Activated CD4-positive, CD25-positive, alpha-beta regulatory T cell (primary cell): ENCODE measurements at places on chromosomes 1 and 21.

GRCh38 chr1:95512925-95513324 lies 278.9 kb downstream of the RWDD3 start:
- DNase-seq = no peak

- no peak for DNase-seq
Observed at GRCh38 chr1:17369466-17369865, 2.5 kb upstream of the PADI6 start.

DNA sequence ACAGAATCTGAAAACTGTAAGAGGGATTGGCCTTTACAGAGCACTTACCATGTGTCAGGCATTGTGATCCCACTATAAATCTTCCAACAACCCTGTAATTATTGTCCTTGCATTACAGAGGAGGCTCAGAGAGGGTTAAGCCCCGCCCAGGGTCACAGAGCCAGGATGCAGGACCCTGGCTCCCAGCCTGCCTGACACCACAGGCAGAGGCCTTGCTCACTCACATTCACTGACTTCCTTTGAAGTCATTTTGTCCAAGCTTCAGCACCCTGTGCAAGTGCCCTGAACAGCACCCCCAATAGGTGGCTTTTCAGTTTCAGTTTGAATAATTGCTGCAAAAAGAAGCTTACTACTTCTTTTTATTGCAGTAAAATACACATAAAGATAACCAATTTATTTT lies 256.8 kb upstream of the NFIA start:
- no peak for DNase-seq

GRCh38 chr1:153937331-153937730 lies 9.2 kb downstream of the DENND4B start:
- no peak for DNase-seq

GRCh38 chr1:208577381-208577905 lies 333.3 kb upstream of the PLXNA2 start:
- no peak for DNase-seq

- no peak for DNase-seq
Observed at GRCh38 chr1:59511476-59512465, 214.9 kb downstream of the FGGY start.

DNA sequence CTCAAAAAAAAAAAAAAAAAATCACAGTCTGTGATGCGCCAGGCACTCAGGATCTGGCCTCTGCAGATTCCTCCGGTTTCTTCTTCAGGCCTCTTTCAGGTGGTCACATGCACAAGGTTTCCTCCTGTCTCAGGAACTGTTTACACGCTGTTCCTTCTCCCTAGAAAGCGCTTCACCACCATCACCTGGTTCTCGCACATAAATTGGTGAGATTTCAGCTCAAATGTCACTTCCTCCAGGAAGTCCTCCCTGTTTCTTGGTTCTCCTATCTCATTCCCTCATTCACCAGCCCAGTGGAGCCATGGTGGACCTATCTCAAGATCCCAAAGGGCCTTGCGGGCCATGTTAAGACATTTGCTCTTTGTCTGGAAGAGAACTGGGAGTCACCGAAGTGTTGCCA lies 26.7 kb downstream of the HMGN2 start:
- no peak for DNase-seq

DNA sequence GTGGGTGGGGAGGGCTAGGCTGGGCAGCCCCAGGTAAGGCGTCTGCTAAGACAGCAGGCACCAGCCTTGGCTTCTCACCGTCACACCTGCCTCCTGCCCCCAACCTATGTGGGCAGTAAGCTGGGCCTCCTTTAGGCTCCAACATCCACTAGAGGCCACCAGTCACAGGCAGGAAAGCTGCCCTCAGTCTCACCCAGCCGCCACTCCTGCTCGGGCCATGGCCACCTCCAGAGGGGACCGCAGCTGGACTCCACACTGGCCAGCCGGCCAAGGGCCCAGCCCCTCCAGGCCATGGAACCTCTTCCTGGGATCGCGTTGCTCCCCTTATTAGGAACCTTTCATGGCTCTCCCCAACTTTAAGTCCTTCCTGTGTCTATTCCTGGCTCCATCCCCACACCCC lies 74.5 kb downstream of the MRPL37 start:
- no peak for DNase-seq

DNA sequence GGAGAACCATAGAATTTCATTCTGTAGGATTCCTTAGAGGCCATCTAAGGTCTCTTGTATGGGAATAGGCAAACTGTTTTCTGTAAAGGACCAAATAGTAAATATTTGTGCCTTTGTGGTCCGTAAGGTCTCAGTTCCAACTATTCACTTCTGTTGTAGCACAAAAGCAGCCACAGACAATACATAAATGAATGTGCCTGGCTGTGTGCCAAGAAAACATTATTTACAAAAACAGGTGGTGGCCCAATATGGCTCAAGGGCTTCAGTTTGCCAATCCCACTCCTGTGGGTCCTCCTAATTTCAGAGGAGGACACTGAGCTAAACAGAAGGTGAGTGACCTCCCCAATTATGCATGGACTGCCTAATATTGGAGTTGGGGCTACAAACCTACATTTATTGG lies 67.6 kb upstream of the EDEM3 start:
- no peak for DNase-seq

DNA sequence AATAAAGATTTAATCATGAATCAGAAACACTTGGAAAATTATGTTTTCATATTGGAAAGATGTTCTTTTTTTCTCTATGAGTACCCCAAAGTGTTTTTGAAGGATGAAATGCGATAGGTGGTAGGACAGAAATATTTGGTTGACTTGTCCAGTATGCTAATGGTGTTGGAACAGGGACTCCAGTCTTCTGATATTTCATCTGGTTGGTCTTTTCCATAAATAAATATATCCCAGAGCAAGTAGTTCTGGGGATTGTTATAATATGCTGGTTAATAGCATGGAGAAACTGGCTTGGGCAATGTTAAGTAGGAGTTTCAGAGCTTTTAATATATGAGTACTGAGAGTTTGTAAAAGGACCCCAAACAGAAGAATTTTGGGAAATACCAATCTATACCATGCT lies 8.7 kb downstream of the PGM1 start:
- DNase-seq = no peak

DNA sequence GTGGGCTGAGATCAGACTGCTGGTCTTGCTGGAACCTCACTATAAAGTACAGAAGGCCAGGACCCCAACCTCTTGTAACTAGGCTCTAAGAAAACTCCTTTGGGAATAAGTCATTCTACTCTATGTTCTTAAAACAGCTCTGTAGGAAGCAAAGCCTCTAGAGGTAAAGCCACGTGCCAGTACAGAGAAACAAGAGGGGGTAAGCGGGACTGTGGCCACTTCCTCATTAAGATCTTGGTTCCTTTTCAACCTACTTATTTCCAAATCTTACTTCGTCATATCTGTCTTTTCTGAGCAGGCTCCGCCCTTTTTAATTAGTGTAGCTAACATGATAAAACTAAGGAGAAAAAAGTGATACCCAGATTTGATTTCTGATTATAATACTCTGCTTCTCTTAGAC lies 3.8 kb downstream of the NCSTN start:
- no peak for DNase-seq

- no peak for DNase-seq
Observed at GRCh38 chr1:221829327-221830015, 87.6 kb upstream of the DUSP10 start.

DNA sequence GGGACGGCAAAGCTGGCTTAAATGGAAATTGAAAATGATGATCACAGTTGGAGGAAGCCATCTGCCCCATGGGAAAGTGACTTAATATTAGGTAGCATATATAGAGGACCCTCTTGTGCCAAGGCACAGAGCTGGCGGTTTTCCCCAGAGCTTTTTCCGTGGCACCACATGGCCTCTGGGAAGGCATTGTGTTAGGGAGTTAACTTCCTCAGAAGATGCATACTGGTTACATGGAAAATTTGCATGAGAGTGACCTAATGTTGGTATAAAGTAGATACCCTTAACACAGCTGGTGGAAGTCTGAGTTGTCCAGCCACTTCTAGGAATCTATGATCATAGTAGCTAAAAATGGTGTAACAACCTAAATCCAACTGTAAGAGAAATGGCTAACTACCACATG lies 27.3 kb downstream of the CAP1 start:
- DNase-seq = no peak

- DNase-seq = no peak
Observed at GRCh38 chr1:119220991-119221390, 80.5 kb upstream of the WARS2 start.

- no peak for DNase-seq
Observed at GRCh38 chr1:56284928-56285327, 294.4 kb downstream of the PLPP3 start.

DNA sequence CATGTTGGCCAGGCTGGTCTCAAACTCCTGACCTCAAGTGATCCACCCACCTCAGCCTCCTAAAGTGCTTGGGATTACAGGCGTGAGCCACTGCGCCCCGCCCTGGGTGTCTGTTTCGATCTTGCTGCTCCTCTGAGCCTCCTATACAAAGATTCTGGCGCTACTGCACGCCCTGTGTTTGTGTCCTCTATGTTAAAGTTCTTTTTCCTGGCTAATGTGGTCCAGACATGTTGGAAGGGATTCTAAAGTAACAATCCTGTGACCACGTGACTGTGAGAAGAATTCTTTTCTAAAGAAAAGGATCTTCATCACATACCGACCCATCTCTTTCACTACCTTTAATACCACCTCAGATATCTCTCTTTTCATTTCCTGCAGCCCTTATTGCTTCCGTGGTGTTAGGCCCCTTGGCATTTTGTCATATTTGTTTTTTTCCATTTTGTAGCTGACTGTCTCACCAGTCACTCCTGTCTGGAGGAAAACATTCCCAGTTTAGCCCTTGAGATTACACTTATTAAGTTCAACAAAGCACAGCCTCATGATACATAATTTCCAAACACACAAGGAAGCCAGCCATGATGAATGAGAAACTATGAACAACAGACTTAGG lies 27.2 kb upstream of the ENO1 start:
- no peak for DNase-seq

GRCh38 chr1:156858959-156859522 lies at the start of gene INSRR:
Gene INSRR, minus strand, starts transcription at chr1:156859117. Its CDS starts 496 bp downstream, at chr1:156858621.
- no peak for DNase-seq

- no peak for DNase-seq
Observed at GRCh38 chr1:51628715-51629590, 12.1 kb downstream of the OSBPL9 start.

DNA sequence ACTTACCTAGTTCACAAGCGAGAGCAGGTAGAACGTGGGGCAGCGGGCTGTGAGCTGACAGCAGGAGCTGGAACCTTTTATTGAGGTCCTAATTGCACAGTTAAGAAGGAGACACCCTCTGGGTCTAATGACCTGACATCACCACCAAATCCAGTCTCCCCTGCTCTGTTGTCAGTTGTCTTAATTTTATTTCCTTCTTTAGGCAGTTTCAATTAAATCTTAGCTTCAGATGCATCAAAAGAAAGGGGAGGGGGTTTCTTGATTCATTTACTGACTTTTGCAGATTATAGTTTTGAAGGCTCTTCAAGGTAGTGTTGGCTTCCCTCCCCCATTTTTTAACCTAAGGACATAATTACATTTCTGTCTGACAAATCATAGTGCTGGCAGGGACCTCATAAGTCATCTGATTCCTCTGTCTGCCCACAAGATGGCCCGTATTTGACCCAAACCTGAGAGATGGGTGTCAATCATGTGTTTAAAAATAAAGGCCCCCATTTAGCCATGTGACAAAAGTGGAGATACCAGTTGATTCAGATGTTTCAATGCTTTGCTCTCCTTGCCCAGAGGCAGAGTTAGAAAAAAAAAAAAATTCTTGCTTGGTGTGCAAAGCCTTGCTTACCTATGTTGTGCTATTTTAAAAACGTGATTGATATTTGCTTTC lies at the start of gene TCHHL1:
Gene TCHHL1 (minus strand): TSS at position 51 of the 661 bp plus-strand sequence. CDS start 921 bp downstream, outside the sequence.
- DNase-seq = no peak

DNA sequence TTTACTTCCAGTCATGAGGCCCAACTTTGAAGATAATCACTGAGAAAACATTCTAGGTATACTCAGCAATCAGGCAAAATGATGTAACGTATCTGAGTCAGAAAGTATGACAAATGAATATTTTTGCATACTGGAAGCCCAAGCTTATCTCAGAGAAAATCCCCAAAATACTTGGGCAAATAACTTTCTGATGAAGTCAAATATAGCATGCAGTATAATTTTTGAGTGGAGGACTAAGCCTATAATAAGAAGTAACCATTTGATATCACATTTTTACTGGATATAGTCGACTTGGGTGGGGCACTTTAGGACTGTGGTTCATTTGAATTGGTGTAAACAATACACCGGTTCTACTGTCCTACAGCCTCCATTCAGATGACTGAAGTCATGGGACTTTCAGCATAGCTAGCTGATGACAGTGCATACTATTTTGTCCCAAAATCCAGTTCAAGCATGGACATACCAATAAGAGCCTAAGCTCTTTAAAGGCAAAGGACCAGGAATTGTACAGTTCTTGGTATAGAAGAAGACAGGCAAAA lies 2.3 kb upstream of the GADD45A start:
- no peak for DNase-seq

DNA sequence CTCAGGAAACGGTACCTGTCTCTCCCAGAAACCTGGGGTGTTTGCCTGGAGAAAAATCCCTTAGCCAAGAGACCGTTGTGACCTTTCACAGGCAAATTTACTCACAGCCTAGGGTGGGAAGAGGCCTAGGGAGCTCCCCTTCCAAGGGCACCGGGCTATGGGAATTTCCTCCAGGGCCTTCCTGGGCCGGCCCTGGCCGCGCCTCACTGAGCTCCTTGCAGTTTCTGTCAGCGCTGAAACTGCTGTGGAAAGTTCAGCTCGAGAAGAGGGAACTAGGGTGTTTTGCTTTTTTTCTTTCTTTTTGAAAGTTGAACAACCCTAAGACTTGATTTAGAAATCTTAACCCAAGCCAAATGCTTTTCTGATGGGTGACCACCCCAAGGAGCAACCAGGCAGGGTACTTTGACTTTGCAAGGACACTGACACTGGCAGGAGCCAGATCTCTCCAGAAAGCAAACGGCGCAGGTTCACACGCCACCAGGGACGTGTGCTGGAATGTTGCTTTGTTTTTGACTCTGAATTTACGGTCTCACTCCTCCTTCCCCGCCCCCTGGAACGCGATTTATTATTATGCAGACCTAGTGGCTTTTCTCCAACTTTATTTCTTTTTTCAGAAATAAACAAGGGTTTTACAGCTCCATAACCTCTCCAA lies 229.6 kb upstream of the JUN start:
- DNase-seq = no peak

DNA sequence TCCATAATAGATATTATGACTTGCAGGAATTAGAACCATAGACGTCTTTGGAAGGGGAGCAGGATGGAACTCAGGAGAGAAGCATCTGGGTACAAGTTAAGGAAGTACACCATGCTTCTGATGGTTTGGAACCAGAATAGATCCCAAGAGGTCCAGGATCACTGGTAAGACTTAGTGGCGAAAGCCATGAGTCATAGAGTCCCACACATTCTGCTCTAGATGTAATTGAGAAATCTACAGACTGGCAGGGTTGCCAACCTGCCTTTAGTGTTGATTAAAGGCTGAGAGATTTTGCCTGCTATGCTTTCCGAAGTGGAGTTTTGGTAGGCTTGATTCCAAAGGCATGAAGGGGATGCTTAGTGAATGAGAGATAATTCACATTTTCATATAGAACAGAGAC lies 57.1 kb upstream of the C1orf87 start:
- DNase-seq = no peak

GRCh38 chr1:37315371-37315846 lies 159.0 kb upstream of the ZC3H12A start:
- DNase-seq = no peak
